Calu3 (cell line): ENCODE measurements at places on chromosomes 2 and 18.

DNA sequence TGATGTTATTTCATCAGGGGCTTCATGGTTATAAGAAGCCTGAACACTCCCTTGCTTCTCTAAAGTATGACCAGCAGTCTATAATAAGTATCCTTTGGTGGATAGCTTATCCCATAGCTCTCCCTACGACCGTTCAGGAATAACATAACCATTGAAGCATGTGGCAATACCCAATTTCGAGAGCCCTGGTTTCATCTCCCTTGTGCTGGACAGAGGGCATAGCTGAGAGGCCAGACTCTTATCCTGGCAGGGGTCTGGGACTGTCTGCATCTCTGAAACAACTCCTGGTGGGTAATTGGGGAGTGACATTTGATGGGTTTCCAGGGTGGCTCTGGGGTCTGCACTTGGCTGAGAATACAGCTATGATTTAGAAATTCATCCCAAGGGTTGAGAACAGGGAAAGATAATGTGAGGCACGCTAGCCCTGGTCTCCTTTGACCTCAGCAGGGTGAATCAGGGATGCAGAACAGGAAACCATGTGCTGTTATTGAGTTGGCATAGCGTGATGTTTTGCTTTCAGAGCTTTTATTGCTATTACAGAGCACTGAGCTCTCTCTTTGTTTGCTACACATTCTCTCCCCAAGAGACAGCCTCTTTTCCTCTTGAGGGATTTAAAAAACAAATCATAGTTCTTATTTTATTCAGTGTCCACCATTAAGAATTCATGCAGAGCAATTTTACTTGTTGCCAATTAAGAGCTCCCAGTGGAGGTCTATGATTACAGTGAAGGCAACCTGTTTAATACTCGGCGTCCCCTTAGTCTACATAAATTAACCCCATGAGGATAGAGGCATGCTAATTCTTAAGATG is 274.5 kb downstream of the NCKAP5 start:
- DNase-seq: no peak

GRCh38 chr2:36615222-36615621 is 17.3 kb upstream of the FEZ2 start:
- DNase-seq: peak; percentile 7

DNA sequence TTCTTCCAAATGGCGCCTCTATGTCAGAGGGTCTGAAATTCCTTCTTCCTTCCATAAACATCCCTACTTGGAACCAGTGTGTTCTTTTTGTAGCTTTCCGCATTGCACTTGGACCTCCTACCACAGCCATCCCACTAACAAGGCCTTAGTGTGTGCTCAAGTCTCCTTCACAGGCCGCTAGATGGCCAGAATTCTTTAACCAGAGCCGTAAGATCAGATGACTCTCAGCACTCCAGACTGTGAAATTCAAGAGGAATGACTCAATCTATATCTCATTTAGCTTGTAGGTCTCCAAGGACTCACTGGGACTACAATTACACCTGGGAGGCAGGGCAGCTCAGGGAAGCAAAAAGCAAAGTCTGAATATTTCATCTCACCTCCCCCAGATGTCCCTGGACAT is 298.9 kb downstream of the EIPR1 start:
- no peak for DNase-seq

- no peak for DNase-seq
These were observed 100.1 kb upstream of the GRB14 start for GRCh38 chr2:164721430-164721829.

DNA sequence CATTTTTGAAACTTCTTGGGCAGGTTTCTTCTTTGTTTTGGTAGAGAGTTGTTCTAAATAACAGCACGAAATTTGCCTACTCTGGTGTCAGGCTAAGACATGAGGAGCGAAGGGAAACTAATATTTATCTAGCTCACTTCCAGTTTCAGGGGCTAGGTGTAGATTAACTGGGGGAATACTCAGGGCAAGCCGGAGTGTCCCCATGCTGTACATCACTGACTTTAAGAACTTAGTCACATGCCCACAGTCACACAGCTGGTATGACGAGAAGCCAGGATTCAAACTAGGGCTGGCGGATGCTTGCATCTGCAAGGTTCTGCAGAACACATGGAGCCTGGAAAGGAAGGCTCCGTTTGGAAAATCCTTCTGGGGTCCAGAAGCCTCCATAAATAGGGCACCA is 133.3 kb downstream of the ALPK2 start:
- no peak for DNase-seq

DNA sequence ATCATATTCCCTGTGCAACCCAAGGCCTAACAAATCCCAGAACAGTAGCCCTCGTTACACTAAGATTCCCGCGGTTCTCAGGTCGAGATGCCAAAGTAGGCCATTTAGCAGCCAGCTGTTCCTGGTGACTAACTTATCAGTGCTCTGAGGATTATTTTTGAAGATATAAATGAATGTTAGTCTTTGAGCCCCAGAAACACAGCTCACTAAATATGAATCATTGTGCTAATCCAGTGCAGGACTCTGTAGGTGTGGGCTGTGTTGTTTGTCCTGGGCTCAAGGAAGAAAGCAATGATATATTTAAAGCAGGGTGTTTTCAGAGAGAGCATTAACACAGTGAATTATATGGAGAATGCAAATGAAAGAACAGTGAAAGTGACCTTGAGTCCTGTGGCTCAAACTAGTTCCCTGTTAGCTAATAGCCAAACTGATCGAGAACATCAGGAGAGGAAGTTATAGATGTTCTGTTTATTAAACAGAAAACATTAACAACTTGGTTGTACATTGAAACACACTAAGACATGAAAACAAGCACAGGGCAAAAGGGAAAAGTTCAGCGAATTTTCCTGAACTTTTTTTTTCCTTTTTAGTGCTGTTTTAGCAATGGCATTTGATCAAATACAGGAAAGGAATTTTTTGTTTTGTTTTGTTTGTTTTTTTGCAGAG is 228.3 kb downstream of the RNF152 start:
- no peak for DNase-seq

- DNase-seq: no peak
These were observed 238.1 kb downstream of the KLHL29 start for GRCh38 chr2:23622966-23623675.

DNA sequence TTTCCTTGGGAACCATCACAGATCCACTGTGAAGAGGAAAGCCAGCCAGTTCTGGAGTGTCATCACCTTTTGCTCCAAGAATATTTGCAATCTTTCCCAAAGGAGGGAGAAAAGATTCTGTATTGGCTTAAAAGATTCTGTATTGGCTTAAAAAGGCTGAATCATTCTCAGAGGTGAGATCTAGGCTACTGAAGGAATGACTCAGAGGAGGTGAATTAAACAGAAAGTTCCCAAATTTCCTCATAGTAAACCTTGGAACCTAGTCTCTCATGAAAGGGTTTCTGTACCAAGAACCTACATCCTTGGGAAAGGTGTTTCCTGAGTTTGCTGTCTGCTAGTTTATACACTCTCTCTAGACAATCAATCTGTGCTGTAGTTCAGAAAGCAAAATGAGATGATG is 34.1 kb upstream of the GRB14 start:
- DNase-seq: no peak

GRCh38 chr2:58081000-58081399 is 34.4 kb downstream of the VRK2 start:
- no peak for DNase-seq

DNA sequence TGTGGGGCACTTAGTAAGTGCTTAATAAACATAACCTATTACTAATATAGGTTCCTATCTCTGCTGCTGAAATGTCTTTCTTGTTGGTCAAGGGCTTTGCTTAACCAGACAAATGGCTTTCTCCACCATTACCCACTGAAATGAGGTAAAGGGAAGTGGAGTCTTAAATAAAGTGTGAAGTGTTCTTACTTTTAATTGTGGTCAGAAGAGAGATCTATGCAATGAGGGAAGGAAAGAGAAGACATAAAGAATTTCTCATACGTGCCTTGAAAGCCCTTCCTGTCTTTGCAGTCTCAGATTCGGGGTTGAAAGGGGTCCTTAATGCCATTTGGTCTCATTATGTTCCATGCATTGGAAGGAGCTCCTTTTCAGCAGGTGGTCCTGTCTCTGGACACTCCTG is 6.9 kb upstream of the CXCR4 start:
- no peak for DNase-seq

DNA sequence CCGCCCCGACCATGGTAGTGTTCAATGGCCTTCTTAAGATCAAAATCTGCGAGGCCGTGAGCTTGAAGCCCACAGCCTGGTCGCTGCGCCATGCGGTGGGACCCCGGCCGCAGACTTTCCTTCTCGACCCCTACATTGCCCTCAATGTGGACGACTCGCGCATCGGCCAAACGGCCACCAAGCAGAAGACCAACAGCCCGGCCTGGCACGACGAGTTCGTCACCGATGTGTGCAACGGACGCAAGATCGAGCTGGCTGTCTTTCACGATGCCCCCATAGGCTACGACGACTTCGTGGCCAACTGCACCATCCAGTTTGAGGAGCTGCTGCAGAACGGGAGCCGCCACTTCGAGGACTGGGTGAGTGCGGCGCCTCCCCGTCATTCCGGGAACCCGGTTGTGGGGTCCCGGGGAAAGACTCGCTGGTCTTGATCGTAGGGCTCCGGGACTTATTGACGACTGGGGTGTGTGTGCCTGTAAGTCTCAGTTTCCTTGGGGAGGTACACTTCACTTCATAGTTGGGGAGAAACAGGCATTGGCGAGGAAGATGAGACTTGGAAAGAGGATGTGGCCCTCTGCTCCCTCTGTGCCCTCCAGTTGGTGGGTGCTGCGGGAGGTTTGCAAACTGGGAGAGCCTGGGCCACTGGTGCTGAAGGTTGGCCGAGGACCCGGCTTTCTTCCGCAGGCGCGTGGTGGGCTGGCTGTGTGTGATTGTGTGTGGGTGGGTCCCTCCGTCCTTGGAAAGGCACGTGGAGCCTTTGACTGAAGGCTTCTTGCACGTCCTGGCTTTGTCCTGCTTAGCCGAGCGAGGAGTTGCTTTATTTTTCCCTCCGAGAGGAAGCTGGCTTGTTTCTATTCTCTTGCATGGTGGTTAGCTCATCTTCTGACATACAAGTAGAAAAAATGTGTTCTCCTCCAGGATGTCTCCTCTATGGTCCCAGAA is 886 bp downstream of the PRKCE start:
- DNase-seq: peak; percentile 38

GRCh38 chr2:112679484-112679883 is 33.7 kb downstream of the SLC20A1 start:
- no peak for DNase-seq

- no peak for DNase-seq
These were observed 13.2 kb downstream of the SLC66A3 start for GRCh38 chr2:11168488-11168887.

GRCh38 chr2:108936076-108936864 is 52.8 kb downstream of the EDAR start:
- DNase-seq: no peak

DNA sequence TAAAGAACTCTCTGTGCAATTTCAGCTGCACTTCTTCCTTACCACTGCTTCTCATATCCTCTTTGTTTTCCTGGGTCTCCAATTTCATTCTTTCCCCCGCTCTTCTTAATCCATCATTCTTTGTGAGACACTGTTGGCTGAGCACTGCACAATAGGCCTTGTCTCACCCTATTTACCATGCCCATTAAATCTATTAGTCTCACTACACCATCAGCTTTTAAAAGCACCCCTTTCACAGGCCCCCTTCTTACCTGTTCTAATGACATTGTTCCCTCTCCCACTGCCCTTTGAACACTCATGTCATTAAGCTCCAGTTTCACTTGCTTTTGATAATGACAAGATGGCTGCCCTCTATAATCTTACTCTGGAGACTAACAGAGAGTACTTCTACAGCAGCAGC is 404.1 kb upstream of the ACVR2A start:
- DNase-seq: no peak

- no peak for DNase-seq
These were observed 1.5 kb downstream of the SPOPL start for GRCh38 chr2:138503087-138503442.

DNA sequence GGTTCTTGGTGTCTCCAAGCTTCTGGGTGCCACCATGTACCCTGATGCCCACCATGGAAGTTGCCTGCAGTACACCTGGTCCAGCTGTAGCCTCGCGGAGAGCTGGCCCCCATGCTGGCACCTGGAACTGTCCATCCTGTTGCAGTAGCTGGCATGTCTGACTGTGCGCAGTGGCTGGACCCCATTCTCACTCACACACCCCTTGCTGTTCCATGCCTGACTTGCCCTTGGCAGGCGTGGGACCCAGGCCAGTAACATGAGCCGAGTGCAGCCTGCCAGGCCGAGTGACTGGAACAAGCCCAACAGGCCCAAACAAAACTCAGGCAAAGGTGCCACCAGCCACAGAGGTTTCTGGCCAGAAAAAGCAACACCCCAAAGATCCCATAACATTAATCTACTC is 73.8 kb downstream of the NEURL3 start:
- no peak for DNase-seq

- no peak for DNase-seq
These were observed 407.6 kb downstream of the TGIF1 start for GRCh38 chr18:3857544-3857943.

DNA sequence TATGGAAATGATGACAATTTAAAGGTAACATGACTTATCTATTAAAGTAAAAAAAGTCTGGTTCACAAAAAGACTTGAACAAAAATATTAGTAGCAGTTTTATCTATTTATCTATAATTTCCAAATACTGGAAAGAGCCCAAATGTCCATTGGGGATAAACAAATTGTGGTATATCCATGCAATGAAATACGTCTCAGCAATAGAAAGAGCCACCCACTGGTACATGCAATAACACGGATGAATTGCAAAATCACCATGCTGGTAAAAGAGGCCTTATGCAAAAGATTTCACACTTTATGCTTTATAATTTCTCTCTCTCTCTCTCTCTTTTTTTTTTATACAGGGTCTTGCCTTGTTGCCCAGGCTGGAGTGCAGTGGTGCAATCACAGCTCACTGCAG is 91.4 kb upstream of the ASAP2 start:
- no peak for DNase-seq

DNA sequence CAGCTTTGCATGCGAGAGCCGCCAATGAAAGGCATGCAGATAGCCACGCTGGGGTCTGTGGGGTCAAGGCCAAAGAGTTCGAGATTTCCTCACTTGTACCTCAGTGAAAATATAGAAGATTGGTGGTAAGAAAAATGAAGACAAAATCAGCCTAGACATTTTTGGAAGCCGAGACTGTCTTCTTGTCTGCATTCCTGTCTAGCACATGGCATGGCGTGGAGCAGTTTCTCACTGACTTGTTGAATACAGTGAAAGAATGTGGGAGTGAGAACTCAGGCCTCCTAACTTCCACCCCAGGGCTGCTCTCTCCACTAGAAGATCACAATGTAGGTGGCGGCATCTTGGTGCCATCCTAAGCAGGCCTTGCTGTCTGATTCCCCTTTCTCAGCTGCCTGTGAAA is 740.8 kb upstream of the HS6ST1 start:
- no peak for DNase-seq

DNA sequence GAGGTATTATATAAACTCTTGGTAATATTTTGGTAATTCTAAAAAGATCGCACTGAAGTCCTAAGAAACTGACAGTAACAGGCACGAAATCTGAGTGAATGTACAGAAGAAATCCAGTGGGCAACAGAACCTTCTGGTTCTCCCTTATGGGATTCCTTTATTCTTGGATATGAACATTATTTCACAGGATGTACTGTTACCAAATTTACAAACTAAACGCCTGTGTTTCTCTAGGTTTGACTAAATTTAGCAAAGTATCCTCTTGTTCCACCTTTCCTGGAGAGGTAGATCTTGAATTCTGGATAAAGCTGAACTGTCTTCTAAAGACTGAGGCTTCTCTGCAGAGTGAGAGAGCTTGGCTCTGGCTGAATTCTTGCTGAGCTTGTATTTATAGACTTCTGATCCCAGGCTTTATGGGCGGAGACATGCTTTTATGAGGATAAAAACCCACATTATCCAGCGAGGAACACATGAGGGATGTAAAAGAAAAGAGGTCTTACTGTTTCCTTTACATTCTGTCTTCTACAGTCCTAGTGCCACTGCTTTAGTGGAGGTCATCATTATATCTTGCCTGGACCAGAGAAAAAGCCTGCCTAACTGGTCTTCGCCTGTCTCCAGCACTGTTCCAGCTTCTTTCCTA is 220.8 kb downstream of the CDH2 start:
- no peak for DNase-seq
